ENCODE measurements at places on chromosomes 7 and 10.

GRCh38 chr7:146736446-146737190, 620.0 kb downstream of the CNTNAP2 start:
- no peak for DNase-seq

- no peak for DNase-seq
Measured at GRCh38 chr7:46157404-46157803, 236.3 kb upstream of the IGFBP3 start.

GRCh38 chr7:37570145-37570544, 113.4 kb upstream of the GPR141 start:
- DNase-seq, result no peak

GRCh38 chr7:26439521-26440232, 148.0 kb downstream of the SNX10 start:
- DNase-seq, result no peak

DNA sequence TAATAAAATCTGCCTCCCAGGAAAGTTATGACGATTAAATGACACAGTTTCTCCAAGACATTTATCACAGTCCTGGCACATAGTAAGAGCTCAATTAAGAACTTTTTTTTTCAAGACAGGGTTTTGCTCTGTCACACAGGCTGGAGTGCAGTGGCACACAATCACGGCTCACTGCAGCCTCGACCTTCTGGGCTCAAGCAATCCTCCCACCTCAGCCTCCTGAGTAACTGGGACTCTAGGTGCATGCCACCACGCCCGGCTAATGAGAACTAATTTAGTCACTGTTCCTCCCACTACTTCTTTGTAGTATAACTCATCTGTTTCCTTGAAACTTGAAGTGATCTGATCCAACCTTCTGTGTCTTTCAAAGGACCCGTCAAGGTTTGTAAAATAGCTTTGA, 42.2 kb upstream of the MXI1 start:
- DNase-seq, result no peak

DNA sequence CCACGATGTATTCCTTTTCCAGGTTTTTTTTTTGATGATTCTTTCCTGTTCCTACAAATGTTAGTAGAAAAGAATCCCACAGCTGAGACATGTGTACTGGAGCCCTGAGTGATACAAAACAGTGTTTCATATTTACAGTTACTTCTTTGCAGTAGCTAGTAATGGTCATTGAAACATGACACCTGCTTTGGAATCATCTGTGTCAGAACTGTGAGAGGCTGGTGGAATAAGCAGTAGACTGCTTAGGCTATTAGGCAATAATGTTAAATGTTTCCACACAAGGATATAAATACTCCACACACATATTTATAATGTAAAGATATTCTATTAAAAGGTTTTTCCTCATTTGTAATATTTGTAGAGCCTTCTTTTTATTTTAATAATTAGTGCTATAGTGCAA, 394.0 kb downstream of the THSD7A start:
- peak; percentile 19 for DNase-seq

DNA sequence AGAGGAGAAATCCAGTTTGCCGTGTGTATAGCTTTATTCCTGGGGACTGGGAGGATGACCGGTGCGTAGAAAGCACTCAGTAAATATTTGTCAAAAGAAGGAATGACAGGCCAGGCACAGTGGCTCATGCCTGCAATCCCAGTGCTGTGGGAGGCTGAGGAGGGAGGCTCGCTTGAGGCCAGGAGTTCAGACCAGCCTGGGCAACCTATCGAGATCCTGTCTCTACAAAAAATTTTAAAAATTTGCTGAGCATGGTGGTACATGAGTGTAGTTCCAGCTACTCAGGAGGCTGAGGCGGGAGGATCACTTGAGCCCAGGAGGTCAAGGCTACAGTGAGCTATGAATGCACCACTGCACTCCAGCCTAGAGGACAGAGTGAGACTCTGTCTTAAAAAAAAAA, 15.8 kb downstream of the EPHB4 start:
- no peak for DNase-seq

GRCh38 chr10:103083266-103083976, 109.7 kb downstream of the NT5C2 start:
- DNase-seq, result no peak
